ENCODE measurements at places on chromosomes 3 and 15.

DNA sequence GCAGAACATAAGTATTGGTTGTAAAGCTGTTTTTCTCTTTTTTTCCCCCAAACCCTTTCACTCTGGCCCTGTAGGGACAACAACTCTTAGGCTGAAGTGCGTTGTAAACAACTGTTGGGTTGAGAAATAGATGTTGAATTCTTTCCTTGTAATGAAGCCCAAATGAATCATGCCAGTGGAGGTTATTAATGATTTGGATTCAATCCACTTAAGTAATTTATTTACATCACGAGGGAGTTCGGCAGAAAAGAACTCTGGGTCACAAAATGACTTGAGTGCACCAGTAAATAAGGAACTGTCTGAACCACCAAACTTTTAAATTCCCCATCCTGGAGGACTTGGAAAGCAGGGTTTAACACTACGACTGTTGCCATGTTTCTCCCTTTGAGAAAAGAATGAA lies 218.9 kb downstream of the PDZRN3 start:
- no peak for DNase-seq

DNA sequence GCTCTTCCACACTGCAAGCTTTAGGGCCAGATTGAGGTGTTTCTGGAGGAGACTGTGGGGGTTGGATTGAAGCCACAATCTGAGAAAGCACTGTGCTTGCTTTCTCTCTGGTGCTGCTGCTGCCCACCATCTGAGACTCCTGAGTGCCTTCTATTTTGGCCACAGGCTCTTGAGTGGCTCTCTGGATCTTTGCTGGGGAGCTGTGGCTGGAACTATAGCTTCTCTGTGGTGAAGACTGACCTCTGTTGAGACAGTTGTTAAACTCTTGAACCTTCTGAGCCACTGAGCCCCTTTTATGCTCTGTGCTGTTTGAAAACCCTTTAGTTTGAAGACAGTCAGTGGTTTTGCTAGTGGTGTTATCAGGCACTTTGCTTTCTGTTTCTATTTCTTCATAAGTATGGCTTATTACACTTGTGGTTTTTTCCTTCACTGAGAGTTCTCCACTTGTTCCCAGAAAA lies 108.7 kb upstream of the TSPAN3 start:
- no peak for DNase-seq

DNA sequence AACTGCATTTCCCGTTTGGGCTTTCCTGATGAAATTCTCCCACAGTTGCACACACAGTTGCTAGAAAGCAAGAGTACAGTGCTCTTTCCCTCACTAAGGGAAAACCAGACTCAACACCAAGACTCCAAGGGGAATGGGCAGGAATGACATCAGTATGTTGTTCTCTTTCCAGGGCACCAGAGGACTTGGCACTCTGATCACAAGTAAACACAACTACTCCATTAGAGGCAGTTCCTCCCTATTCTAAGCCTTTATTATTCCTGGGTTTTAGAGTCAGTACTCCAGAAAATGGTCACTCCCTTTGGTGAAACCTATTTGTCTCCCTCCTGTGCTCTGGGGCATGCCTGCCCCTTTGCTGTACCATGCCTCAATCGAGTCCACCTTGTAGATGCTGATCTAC lies 52.3 kb upstream of the VGLL4 start:
- DNase-seq: no peak

DNA sequence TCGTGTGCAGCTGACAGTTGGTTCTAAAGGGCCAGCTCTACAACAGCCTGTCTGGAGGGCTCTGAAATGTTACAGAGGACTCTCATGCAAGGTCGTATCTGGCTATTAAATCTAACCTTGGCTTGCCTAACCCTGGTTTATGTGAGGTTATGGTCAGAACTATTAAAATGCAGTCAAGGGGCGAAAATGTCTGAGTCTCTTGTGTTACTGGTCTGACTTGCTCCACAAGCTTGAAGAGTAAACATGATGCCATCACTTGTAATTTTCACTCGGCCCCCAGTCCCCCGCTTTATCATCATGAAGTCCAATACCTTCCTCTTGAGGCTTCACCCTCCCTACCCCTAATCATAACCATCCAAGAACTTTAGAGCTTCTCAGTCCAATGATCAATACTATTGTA lies 9.4 kb downstream of the ENTPD3 start:
- no peak for DNase-seq

GRCh38 chr3:116896116-116896515 lies 186.5 kb downstream of the TUSC7 start:
- no peak for DNase-seq

DNA sequence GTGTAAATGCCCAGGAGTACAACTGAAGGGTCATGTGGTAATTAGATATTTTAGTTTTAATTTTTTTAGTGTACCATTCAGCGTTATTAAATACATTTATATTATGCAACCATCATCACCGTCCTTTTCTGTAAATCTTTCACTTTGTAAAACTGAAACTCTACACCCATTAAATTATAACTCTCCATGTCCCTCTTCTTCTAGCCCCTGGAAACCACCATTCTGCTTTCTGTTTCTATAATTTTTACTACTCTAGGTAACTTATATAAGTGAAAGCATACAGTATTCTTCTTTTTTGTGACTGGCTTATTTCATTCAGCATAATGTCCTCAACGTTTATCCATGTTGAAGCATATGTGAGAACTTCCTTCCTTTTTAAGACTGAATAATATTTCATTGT lies 48.1 kb downstream of the STXBP5L start:
- no peak for DNase-seq

GRCh38 chr3:134496471-134497071 lies 10.7 kb downstream of the CEP63 start:
- DNase-seq: no peak

GRCh38 chr3:11002371-11002807 lies 9.8 kb downstream of the SLC6A1 start:
- no peak for DNase-seq
